Daoy (cell line): ENCODE measurements at places on chromosomes 3 and 15. TPM values are rescaled to one million over a fixed set of nuclear protein-coding genes. Genes with fewer than 3 reads are reported as not detected.

Gene CAMK2N2
- 0.11 and 0.95 TPM in 2 replicates for total RNA-seq

Gene CTXN2
- not detected in 2 replicates for total RNA-seq

Gene WNT7A
- total RNA-seq, result 0.09 and 0.29 TPM in 2 replicates

Gene MRPS11
- 19.6 and 24.2 TPM in 2 replicates for total RNA-seq

Gene CCDC80
- 60.9 and 77.8 TPM in 2 replicates for total RNA-seq

Gene POPDC2
- 0.17 TPM in 1 of 2 replicates, not detected in the other for total RNA-seq

Gene TARS3
- 6.2 and 12.7 TPM in 2 replicates for total RNA-seq

Gene STRIT1
- total RNA-seq, result not detected in 2 replicates

Gene CLDN16
- 0.21 and 0.74 TPM in 2 replicates for total RNA-seq

Gene CFAP100
- total RNA-seq, result not detected in 2 replicates

Gene CGNL1
- 0.30 and 0.34 TPM in 2 replicates for total RNA-seq

Gene DMXL2
- 22.9 and 27.1 TPM in 2 replicates for total RNA-seq

Gene BFSP2
- total RNA-seq, result not detected in 2 replicates

Gene TLR9
- total RNA-seq, result not detected in 2 replicates

Gene SGO1
- 13.3 and 14.6 TPM in 2 replicates for total RNA-seq

Gene DNAH12
- 0.06 TPM in 1 of 2 replicates, not detected in the other for total RNA-seq

Gene TERC
- total RNA-seq, result 101 and 159 TPM in 2 replicates

Gene GABRR3
- total RNA-seq, result not detected in 2 replicates

Gene SAMD7
- not detected in 2 replicates for total RNA-seq

Gene SLC12A1
- total RNA-seq, result not detected in 2 replicates

Gene MYZAP
- 1.2 and 1.4 TPM in 2 replicates for total RNA-seq

Gene C3orf22
- not detected in 2 replicates for total RNA-seq

Gene SHF
- 0.36 and 1.7 TPM in 2 replicates for total RNA-seq

Gene OXTR
- total RNA-seq, result 0.63 and 2.0 TPM in 2 replicates

Gene DPPA2
- total RNA-seq, result 0.34 and 0.68 TPM in 2 replicates
